NCI-H1417 (cell line): ENCODE measurements at places on chromosomes 2 and 18.

- DNase-seq, result no peak
Observed at GRCh38 chr2:177596866-177597265, 204.3 kb downstream of the AGPS start.

- no peak for DNase-seq
Observed at GRCh38 chr18:38847326-38847725, 1281.7 kb upstream of the CELF4 start.

DNA sequence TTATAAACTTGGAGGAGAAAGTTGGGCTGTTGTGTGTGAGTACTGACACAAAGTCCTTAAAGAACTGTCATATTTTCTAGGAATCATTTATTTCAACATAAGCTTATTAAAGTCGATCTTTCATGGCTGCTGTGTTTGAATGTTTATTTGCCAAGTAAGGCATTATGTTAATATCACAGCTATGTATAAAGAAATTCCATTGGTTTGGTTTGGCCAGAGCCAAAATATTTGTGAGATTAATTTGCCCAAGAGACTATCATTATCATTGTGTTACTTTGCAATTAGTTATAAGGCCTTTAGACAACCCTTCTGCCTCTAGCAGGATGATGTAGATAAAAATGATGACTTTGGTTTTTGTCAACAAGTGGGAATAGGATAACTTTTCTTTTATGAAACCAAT, 240.6 kb upstream of the NT5C1B start:
- DNase-seq, result no peak

GRCh38 chr2:206260188-206261012, 14.1 kb upstream of the ZDBF2 start:
- DNase-seq, result peak; percentile 79

- DNase-seq, result peak; percentile 14
Observed at GRCh38 chr2:119011162-119011909, 69.3 kb downstream of the MARCO start.

- no peak for DNase-seq
Observed at GRCh38 chr2:72989770-72990556, 72.6 kb downstream of the EMX1 start.

GRCh38 chr2:23586741-23587306, 201.8 kb downstream of the KLHL29 start:
- no peak for DNase-seq

- DNase-seq, result peak; percentile 79
Observed at GRCh38 chr18:66872277-66872676, 268.4 kb upstream of the CDH19 start.

- DNase-seq, result peak; percentile 59
Observed at GRCh38 chr2:55482186-55482884, 37.2 kb upstream of the CFAP36 start.

DNA sequence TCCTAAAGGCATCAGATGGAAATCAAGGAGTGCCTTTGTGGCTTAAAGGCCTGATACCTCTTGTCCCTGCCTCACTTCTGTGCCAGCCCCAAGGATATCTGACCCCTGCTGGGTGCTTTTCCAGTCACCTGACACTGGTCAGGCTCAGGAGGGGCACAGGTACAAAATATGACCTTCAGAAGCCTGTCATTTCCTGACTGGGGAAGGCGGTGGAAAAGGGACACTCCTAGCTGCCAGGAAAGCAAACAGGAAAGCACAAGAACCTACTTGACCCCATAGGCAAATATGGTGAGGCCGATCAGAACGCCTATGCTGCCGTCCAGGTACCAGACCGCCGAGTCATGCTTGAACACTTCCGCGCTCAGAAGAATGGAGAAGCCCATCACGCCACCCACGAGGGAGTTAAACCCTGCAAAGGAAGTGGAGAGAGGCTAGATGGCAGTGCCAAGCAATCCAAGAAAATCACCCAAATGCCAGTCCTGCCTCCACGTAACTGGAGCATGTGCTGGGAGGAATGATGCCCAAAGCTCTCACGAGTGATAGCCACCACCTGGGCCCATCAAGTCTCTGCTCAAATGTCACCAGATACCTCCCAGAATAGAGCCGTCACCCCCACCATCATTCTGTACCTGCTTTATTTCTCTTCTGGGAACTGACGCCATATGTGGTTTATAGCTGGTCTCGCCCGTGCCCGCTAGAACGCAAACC, 204.0 kb downstream of the MGAT5 start:
- DNase-seq, result no peak

DNA sequence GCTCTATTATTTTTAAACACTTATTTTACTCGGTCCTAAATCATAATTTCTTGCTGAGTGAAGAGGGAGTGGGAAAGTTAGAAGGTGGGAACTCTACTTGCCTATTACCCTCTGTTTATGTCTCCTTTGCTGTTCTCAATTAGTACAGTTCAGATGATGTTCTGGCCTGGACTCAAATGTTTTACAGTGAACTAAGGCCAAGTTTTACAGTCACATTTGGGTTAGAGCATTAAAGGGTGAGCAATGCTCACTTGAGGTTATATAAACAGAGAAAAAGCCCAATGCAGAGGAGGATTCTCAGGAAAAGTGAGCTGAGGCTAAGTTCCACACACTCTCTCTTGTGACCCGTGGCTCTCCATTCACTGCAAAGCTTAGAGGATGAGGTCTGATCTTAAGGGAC, 52.4 kb downstream of the ITSN2 start:
- no peak for DNase-seq

GRCh38 chr2:207265332-207265731, 99.6 kb upstream of the KLF7 start:
- DNase-seq, result no peak
